Neural crest cell (in vitro differentiated cells): ENCODE measurements at places on chromosomes 2 and 18. TPM values are rescaled to one million over a fixed set of nuclear protein-coding genes. Genes with fewer than 3 reads are reported as not detected.

DNA sequence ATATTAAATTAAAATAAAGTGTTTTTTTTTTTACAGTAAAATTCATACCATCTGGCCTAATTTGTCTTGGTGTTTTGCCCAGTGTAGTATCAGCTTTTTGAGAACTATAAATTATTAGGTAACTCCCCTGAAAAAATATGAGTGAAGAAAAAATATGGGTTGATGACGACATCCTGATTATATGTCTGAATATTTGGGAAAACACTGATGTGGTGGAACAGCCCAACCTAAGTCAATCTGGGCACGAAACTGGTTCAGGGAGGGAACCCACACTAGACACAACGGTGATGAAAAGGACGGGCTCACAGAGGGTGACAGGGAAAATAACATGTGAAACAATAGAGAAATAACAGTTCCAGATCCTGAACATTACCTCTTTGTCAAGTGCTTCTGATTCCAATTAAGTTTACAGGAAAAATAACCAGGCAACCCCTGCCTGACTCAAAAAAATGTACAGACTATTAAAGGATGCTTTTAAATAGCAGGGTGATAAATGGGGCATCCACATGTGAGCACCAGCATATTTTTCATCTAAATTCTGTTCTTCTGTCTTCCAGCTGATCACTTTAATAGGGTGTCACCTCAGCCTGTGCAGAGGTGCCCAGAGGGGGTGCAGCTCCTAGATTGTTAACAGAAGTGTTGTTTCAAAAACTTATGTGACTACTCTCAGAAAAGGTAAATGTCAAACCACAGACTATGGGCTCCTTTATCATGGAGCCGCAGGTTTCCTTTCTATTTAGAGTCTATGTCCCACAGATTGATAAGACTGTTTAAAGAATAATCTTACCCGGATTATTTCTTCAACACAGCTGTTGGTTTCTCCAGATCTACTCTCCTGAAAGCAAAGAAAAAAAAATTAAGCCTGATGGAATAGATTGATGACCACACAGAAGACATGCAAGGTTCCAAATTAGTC is 305.4 kb downstream of the AFF3 start:
- DNase-seq, result no peak

DNA sequence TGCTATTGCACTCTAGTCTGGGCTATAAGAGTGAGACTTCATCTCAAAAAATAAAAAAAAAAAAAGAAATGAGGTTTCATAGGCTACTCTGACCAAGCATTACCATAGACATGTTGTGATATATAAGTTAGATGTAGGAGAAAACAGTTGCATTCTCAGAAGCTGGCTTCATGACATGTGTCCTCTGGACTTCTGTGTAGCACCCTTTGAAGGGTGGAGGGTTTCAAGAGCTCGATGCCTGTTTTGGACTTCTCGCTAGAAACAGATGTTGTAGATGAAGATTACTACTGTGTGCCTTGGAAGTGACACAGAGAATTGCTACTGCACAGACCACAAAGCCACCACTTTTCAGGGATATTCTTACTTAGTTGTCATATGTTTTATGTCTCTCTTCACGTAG is 91.0 kb downstream of the TMEM247 start:
- DNase-seq, result no peak

DNA sequence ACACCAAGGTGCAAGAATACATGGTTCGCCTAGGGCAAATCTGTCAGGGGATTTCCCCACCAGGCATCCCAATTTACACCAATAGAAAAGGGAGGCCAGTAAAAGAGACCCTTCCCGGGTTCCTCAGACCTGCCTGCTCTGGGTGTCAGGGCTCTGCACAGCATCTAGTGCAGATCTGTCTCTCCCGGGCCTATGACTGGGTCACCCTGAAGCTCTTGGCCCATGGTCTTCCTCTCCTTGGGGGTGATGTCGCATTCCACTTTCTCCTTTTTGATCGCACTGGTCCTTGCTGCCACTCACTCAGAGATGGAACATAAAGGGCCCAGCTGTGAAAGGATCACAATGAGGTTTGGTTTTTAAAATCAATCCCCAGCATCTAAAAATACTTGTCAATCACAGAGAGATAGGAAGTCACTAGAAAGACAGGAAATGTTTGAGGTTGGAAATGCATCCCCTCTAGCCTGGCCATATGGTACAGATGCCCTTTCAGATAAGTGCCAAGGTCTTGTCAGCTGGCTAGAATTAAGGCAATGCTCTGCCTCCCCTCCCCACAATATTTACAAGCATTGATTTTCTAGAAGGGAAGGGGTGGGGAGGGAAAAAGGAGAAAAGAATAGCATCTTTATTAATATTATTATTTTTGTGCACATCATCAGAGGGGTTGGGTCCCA is 34.9 kb upstream of the AFTPH start:
- no peak for DNase-seq

DNA sequence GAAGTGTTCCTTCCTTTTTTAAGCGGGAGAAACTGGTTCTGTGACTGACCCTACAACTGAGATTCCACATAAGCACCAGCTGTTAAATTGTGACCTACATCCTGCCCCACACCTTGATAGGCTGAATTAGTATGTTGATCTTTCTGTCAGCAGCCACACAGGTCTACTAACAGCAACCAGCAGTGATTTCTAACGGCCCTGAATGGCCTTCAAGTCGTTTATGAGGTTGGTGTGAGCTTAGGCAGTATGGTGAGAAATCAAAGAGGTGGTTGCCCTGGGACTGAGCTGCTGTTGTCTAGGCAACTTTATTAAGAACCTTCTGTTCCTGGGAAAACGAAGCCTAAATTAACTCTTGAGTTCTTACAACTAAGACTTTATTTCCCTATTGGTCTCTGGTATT is 197.2 kb upstream of the FSHR start:
- no peak for DNase-seq

- DNase-seq, result no peak
These were observed 3.2 kb downstream of the RNPEPL1 start for GRCh38 chr2:240571314-240571973.

DNA sequence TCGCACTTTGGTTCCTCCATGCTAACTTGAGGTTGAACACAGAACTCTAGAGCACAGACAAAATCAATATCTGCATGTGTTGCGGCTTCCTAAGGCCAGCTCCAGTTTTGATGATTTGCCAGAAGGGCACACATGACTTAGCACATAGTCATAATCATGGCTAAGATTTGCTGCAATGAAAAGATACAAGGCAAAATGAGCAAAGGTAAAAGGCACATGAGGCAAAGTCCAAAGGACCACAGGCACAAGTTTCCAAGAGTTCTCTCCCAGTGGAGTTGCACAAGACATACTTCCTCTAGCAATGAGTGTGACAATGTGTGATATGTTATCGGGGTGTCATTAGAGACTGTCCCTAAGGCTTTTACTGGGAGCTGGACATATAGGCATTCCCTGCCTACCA is 24.2 kb upstream of the CXXC1 start:
- DNase-seq, result no peak

GRCh38 chr18:64419156-64419555 is 270.3 kb upstream of the LINC00305 start:
- DNase-seq, result no peak

GRCh38 chr2:31886700-31887099 is 124.1 kb downstream of the MEMO1 start:
- no peak for DNase-seq

DNA sequence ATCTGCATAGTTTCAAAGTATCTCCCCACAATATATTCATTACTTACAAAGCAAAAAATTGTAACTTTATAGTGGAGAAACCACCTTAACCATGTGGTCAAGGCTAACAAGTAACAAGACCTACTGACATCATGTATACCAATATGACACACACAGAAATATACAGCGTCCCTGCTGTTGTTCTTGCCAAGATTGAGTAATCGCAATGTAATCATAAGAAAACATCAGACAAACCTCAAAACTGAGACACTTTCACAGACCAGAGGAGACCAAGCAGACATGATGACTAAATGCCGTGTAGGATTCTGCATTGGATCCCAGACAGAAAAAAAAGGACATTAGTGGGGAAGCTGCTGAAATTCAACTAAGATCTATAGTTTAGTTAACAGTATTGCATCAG is 123.0 kb downstream of the ACAA2 start:
- no peak for DNase-seq

DNA sequence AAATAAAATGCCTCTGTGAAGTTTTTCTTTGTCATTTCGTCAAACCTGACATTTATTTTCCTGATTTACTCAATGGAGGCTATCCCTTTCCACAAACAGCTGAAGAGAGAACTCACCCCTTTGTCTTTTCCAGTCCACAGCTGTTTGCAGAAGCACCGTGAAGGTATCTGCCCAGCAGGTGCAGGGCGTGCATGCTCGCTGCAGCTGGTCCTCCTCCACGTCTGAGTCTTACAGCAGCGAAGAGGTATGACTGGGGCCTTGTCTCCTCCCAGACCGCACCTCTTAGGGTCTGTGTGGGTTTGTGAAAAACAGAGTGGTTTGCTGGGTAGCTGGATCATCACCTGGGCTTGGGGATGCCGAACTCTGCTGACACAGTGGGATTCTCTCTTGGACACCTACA is 9.7 kb downstream of the SPP2 start:
- DNase-seq, result no peak

DNA sequence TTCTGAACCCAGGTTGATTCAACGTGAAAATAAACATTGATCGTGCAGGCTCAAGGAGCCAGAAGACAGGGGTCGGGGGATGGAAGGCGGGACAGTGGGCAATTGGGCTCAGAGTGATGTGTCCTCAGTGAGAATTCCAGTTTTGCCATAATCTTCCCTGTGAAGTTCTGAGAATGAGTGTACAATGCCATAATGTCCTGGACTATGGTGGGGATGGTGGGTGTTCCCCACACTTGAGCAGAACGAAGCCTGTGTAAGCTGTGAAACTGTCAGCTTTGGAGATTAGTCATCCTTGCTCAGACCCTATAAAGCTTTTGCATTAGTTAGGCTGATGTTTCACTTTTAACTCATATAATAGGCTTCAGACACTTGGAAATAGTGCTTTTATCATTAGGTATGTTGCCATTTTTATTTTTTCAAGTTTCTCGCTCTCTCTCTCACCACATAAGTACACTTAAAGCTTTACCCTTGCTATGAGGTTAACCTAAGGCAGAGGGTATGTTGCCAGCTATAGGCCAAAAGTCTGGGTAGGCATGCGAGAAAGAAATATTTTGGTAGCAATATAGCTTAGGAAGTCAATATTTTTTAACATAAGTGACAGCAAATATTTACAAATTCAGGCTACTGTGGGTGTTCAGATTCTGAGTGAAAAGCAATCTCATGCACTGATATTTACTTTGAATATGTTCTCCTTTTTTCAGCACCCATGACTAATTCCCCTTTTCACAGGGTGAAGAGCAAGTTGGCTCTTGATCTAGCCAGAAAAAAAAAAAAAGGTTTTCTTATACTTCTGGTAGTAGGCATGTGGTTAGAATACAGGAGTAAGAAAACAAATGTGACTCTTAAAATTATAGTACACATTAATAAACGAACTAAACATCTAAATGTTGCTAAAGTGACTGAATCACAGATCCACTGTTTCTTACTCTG is 47.2 kb downstream of the CDC42EP3 start:
- DNase-seq, result no peak

GRCh38 chr2:120667981-120668380 is 67.7 kb upstream of the GLI2 start:
- no peak for DNase-seq

GRCh38 chr2:60926741-60927552 is 45.6 kb downstream of the REL start:
- no peak for DNase-seq

- no peak for DNase-seq
These were observed 140.5 kb downstream of the TSN start for GRCh38 chr2:121895723-121896571.

DNA sequence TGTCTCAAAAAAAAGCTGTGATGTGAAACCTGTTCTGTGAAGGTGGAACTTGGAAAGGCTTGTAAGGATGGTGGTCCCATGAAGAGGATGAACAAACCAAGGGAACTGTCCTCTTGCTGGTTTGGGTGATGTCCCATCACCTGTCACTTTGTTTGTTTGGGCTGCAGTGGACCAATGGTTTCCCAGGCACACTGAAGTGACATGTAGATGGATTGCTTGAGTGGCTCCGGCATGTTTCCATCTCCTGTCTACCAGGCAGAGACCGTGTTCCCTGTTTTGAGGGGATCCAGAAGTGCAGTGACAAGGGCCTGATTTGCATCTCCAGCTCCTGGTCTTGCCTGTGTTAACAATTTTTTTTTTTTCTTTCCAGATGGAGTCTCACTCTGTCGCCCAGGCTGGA is 8.9 kb downstream of the NEDD4L start:
- no peak for DNase-seq

GRCh38 chr18:62209046-62209445 is 22.0 kb downstream of the RELCH start:
- DNase-seq, result no peak

GRCh38 chr2:227454323-227454860 is 17.6 kb upstream of the AGFG1 start:
- DNase-seq, result no peak

DNA sequence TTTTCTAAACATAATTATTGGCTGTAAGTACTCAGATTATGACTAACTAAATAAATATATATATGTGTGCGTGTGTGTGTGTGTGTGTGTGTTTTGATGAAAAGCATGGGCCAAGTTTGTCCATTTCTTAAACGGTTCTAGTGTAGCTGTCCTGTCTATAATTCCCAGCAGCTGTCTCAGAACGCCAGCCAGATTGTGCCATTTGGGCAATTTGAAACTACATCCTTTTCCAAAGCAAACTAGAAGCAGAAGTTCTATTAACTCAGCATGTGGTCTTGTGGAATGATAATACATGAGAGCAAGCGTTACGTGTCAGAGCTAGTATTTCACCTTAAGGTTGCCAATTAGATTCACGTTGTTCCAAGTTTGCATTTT is 1.7 kb downstream of the ARHGAP28 start:
- no peak for DNase-seq

DNA sequence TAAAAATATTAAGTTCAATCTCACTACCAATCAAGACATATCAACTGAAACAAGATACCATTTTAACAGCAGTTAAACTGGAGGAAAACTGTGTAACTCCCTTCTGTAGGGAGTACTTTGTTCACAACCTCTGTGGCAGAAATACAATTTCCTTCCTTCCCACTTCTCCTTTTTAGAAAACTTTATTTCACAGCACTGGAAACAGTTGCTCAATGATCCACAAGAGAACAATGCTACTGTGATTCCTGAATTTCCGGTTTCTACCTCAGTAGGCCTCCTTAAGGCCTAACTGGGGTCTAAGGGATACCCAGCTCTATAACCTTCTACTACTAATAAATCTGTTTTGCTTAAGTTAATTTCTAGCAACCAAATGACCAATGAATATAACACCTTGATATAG is 14.1 kb downstream of the TLK1 start:
- no peak for DNase-seq

LRRTM1 gene
- 1.4 and 1.5 TPM in 2 replicates for total RNA-seq

POTEC gene
- not detected in 2 replicates for total RNA-seq

TM4SF20 gene
- total RNA-seq, result not detected in 2 replicates

KCNF1 gene
- total RNA-seq, result 0.93 and 1.1 TPM in 2 replicates

MAP4K4 gene
- 209 and 212 TPM in 2 replicates for total RNA-seq

SCYGR4 gene
- not detected in 2 replicates for total RNA-seq
